Cardiac muscle cell (in vitro differentiated cells and primary cell): ENCODE measurements at places on chromosomes 2 and 18.
A peak's percentile ranks its signal among the peaks of the same experiment; 100 is the strongest.

DNA sequence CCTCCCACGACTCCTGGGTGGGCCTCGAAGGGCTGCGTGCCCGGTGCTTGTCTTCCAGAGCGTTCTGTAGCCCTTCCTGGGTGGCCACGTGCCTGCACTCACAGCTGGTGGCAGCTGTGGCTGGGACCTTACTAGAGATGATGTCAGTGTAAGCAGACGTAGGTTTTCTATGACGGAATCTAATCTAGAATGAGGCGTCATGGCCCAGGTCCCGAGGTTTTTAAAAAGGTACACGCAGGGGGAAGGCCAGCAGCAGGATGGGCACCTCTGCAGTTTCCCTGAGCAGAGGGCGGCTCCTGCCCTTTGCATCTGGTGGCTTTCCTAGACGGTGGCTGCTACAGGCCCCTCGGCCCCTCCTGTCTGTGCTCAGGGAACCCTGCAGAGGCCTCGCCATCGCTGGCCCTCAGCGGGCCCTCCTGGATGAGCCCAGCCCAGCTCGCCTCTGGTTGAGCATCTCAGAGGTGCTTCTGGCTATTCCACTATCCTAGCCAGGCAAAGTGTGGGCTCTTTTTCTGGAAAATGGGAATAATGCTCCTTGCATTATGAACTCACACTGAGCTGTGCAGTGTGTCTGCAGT lies 49.6 kb upstream of the PXDN start:
- no peak for DNase-seq

DNA sequence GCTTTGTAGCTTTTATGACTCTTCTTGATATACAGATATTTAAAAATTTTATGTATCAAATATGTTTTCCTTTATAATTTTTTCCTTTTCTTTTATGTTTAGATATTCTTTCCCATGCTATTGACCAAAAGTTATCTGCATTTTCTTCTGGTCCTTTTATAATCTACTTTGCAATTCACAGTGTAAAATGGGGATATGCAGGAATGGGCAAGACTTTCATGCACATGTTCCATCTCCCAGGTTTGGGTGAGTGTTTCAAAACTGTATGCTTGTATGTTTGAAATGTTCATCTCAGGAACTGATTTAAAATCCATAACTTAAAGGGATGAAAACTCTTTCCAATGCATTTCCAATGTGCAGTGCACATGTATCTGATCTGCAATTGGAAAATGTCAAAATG lies 199.9 kb downstream of the MEIS1 start:
- DNase-seq, result no peak

DNA sequence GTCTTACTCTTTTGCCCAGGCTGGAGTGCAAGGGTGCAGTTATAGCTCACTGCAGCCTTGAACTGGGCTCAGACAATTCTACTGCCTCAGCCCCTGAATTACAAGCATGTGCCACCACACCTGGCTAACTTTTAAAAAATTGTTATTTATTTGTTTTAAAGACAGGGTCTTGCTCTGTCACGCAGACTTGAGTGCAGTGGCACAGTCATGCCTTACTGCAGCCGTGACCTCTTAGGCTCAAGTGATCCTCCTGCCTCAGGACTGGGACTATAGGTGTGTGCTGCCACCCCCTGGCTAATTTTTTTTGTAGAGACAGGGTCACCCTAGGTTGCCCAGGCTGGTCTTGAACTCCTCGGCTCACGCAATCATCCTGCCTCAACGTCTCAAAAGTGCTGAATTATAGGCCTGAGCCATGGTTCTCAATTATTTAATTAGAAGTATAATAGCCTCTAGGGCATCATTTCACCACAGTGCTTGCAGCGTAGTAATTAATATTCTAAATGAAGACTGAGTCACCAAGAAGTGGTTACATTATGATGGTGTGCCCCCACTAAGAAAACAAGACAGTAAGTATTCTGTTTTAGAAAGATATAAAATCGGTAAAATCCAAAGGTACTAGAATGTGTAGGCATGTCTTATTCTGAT lies 69.6 kb downstream of the EML4 start:
- DNase-seq, result no peak

- no peak for DNase-seq
These were observed 64.2 kb upstream of the THOC1 start for GRCh38 chr18:332007-332406.

DNA sequence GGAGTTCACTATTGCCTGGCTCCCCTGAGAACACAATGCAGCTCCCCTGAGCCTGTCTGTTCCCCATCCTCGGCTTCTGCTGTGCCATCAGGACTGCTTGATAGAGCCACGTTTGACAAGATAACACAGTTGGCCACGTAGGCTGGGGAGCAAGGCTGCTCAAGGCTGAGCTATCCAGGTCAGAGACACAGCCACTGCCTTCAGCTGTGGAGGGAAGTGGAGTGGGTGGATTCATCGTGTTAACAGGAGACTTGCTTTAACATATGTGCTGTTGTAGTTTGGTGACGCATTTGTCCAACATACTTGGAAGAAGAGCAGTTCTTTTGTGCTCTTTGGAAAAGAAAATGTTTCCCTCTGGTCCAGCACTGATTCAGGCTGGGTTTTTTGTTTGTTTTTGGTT lies 68.8 kb downstream of the WDSUB1 start:
- DNase-seq, result no peak

GRCh38 chr2:102436323-102436722 lies 13.4 kb downstream of the IL18RAP start:
- DNase-seq, result peak; percentile 76

DNA sequence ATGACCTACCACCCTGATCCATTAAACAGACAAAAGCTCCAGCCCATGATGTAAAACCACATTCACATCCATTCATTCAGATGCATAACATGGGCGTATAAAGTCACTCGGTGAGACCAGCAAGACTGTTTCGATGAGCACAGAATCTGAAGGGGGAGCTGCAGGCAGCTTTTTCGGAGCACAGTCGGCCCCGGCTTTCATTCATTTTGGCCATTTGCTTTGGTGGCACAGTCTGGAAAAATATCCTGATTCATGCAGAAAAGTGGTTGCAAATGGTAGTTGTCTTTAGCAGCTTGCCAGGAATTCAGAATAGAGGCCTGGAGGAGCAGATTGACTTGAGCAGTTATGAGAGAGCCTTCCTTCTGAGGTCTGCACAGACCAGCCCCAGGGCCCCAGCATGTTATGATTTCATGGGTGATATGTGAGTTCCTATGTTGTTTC lies 11.2 kb downstream of the ARID5A start:
- no peak for DNase-seq

DNA sequence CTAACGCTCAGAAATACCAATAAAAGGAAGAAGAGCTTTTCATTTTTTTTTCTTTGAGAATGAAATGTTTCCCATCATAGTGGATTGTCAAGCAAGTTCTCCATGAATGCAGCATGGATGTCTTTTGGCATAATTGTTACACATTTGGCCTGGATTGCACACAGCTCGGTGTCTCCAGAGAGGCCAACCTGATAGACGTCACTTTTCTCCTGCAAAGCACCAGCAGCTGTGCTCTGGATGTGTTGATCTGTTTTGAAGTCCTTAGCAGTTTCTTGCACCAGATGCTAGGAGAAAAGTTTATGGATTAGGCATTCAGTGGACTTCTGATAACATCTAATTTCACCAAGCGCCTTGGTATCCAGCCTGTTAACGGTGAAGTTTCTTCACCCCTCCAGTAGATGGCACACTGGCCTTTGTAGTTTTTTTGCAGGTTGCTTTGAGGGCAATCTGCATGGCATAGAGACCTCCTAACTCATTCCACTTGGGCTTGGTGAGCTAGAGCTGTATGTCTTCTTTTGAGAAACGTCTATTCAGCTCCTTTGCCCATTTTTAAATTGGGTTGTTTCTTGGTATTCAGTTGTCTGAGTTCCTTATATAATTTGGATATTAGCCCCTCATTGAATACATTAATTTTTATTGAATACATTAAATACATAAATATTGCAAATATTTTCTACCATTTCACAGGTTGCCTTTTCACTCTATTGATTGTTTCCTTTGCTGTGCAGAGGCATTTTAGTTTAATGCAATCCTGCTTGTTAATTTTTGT lies 59.7 kb downstream of the PTH2R start:
- peak; percentile 44 for DNase-seq

DNA sequence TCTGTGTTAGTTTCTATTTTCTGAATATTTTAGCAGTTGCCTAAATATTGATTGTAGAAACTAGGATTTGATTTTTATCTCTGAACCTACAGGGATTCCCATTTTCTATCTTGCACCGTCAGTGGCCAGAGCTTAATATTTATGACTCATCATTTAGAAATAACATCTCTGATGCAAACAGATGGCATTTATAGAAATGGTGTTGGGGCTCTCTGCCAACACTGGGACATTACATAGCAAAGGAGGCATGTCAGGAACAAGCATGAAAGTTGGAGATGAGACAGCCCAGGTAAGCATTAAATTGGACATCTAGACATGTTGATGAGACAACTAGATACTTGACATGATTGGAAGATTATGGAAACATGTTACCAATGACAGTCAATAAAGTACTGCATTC lies 165.3 kb upstream of the SYT4 start:
- DNase-seq, result no peak

DNA sequence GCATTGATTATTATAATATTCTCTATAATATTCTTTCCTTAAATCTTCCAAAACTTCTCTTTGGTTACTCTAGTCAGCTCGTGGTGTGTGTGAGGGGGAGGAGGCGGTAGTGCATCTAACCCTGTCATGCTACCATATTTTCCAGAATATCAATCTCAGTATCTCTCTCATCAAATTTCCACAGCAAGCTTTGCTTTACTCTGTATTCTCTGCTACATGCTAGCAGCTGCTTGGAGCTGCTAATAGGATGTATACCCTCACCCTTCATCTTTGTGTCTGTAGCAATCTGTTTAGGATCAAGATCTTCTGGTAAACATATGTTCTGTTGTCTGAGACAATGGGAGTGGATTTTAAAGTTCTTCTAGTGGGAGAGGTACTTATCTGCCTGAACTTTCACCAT lies 303.8 kb upstream of the KLHL14 start:
- DNase-seq, result no peak

- peak; percentile 17 for DNase-seq
These were observed 1082.9 kb upstream of the CDH2 start for GRCh38 chr18:29259838-29260237.
